ENCODE measurements at places on chromosomes 3 and 15.
A peak's percentile ranks its signal among the peaks of the same experiment; 100 is the strongest.

- DNase-seq, result no peak
Observed at GRCh38 chr3:72887343-72887704, 522 bp upstream of the GXYLT2 start.

DNA sequence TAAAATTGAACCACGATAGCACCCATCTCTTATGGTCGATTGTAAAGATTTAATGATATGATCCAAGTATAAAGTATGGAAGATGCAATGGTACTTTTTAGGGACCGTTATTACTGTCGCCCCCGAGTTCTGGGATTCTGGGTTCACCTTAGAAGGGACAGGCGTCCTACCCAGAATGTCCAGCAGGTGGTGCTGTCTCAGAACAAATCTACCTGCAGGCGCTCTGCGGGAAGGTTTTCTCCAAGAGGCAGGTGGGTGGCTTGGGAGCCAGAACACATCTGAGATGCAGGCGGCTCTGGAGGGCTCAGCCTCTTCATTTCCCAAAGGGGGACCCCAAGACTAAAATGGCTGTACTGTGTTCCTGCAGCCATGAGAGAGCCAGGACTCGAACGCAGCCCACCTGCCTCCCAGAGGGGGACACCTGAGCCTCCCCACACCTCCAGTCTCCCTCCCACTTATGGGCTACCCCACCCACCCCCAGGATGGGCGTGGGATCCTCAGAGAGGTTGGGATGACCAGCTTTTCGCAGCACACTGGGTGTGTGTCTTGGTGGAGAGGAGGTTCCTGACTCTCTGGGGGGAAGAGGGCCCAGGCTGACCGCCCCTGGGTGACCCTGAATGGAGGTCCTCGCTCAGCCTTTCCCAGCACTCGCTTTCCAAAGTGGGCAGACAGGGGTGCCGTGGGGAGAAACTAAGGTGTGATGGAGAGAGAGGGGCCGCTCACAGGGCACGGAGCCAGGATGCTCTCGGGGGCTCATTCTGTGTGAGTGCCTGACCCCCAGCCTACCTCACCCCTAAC, 28.1 kb upstream of the CORO2B start:
- DNase-seq, result peak; percentile 60

DNA sequence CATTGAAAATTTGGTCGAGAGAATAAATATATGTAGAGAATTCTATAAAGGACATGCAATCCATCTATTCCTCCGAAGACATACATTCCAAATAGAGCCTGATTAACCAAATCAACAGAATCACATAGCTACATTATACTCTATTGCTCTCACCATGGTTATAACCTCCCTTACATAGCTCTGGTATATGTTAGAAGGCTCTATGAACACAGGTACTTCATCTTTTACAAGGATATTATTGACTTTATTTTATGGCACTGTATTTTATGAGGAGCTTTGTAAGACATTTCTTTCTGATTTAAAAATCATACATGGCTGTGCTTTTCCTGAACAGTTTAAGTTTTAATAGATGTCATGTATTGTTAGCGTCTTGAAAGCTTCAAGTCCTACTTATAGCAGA, 4.8 kb downstream of the IGSF10 start:
- no peak for DNase-seq

DNA sequence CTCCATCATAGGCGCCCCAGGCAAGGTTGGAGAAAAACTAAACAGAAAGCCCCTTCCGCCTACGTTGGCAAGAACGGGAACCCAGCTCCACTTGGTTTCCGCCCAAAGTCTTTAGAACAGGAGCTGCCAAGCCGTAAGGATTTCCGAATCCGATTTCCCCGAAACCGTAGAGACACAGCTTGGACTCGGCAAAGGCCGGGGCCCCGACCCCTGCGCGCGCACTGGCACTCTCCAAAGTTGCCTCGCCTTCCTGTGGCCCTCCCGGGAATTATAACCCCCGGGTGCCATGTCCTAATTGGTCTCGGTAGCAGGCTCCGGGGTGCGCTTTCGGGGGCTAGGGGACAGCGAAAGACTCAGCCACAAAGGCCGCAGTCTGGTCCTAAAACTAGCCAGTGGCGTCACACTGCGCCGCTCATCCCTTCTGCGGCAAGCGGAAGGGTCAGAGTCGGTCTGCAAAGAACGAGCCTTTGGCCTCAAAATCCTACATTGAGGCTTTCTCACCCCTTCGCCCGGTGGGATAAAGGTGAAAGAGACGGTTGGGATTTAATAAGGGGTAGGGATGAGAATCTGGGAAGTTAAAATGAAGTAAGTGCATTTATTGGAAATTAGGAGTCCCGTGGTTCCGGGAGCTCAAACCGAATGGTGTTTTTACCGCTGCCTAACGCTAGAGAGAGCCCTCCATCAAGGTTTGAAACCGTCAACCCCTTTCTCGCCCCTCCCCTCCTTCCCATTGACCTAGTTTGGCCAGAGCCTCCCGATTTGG, 6.8 kb downstream of the BCL6 start:
- DNase-seq, result no peak

- no peak for DNase-seq
Observed at GRCh38 chr15:90716317-90716975, 700 bp upstream of the BLM start.

- DNase-seq, result peak; percentile 84
Observed at GRCh38 chr3:15205934-15206661, at the start of gene CAPN7. Gene CAPN7 (plus strand): TSS chr3:15206246. CDS start chr3:15206496, 250 bp downstream.

- DNase-seq, result no peak
Observed at GRCh38 chr15:65695081-65695480, 73.3 kb downstream of the SLC24A1 start.

DNA sequence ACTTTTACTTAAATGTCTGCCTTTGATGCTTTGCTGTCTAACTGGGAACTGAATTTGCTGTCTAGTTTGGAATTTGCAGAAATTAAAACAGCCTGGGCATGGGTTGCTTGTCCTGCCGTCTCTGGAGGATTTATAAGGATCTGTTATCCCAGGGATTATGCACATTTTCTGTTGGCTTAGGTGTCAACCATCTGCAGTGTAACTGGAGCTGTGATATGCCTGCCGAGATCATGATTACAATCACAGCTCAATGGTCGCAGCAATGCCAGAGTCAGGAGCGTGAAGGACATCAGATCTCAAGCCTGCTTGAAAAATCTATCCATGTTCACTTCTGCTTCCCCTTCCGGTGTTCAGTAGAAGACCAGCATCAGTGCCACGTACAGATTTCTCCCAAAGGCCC, 41.8 kb upstream of the SETMAR start:
- no peak for DNase-seq

GRCh38 chr15:40856746-40857145, 12.9 kb downstream of the SPINT1 start:
- DNase-seq, result no peak
